ENCODE measurements at places on chromosomes 4 and X.

GRCh38 chr4:26267087-26267486 is 53.7 kb upstream of the RBPJ start:
- DNase-seq = no peak

DNA sequence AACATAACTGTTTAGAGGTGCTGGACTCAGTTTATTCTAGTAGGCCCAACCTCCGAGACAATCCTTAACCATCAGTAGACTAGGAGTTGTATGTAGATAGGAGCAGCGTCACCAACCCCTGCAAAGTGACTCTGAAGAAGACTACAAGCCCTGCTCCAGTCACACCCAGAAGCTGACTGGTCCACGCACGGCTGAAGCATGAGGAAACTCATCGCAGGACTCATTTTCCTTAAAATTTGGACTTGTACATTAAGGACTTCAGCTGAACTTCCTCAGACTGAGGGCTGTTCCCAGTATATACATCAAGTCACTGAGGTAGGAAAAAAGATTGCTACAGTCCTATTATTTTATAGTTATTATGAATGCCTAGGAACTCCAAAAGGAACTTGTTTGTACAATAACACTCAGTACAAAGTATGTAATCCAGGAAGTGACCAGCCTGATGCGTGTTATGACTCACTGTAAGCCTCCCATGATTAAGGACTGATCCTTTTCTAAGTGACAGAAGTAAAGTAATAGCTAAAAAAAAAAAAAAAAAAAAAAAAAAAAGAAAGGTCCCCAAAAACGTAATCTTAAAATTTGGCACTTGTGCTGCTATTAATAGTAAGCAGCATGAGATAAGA is 41.6 kb upstream of the UGT2B7 start:
- DNase-seq = no peak

DNA sequence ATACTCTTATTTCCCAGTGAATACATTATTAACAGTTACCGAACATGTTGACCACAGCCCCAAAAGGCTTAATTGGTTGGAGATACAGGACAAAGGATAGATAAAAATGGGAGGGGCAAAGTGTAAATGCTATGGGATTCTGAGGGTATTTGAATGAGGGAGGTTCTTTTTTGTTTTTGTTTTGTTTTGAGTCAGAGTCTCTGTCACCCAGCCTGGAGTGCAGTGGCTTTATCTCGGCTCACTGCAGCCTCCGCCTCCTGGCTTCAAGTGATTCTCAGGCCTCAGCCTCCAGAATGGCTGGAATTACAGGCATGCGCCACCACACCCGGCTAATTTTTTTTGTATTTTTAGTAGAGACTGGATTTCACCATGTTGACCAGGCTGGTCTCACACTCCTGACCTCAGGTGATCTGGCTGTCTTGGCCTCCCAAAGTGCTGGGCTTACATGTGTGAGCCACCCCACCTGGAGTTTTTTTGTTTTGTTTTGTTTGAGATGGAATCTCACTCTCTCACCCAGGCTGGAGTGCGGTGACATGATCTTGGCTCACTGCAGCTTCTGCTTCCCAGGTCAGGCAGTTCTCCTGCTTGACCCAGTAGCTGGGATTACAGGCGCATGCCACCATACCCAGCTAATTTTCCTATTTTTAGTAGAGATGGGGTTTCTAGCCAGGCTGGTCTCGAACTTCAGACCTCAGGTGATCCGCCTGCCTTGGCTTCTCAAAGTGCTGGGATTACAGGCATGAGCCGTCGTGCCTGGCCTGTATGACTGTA is 9.0 kb downstream of the UBE2K start:
- DNase-seq = no peak

DNA sequence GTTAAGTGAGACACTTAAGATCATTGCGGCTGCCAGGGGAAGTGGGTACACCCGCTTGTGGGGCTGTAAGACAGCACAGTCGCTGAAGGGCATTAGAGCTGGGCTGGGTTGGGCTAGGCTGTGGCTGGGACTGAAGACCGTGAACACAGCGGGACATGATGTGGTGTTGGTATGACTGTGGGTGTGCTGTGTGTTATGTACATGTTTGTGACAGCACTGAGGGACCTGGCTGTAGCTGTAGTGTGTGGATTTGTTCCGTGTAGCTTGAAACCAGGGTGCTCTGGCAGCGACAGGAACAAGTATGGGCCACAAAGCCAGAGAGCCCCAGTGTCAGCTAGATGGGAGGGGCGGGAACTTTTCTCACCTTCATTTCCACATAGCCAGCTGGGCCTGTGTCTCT is 82.1 kb downstream of the NHSL2 start:
- peak; percentile 25 for DNase-seq

DNA sequence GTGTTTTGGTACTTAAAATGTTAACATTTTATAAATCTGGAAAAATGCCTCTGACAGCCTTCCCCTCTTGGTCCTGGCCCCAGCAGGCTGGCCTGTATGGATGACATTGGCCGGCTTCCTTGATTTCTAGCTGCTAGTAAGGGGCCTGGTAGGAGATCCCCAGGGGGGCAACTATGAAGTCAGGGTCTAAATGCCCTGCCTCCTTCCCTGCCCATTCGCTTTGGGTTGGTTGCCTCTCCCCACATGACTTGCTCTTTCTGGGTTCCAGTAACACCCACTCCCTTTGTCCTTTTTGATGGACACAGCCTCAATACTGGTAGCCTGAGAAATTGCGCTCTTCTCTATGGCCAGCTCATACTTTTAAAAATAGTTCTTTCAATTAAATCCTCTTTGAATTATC is 78.0 kb upstream of the MAD2L1 start:
- no peak for DNase-seq

- DNase-seq = no peak
These were observed 5.4 kb upstream of the TAPT1 start for GRCh38 chr4:16231570-16232245.

- DNase-seq = no peak
These were observed 68.3 kb upstream of the HGFAC start for GRCh38 chr4:3373468-3373867.

DNA sequence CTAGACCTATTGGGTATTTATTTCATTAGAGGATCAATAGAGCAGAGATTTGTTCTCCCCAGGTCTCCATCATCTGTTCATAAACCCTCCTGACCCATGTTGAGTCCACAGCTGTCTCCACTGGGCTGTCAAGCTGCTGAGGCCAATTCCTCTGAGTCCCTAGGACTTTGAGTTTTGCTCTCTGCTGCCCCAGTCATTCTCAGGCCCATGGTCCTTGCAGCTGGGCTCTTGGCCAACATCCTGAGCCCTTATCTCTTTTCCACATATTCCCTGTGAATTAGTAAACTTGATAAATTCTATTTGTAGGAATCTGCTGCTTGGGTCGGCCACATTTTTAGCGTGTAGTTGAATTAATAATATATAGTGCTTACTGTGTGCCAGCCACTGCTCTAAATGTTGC is 41.9 kb downstream of the FHL1 start:
- no peak for DNase-seq

DNA sequence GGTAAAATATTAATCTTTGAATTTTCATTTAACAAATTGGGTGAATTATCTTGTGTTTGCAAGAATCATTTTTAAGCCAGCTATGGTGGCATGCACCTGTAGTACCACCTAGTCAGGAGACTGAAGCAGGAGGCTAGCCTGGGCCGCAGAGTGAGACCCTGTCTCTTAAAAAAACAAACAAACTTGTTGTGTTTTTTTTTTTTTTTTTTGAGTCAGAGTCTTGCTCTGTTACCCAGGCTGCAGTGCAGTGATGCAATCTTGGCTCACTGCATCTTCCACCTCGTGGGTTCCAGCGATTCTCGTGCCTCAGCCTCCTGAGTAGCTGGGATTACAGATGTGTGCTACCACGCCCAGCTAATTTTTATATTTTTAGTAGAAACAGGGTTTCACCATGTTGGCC is 2.2 kb downstream of the TXLNG start:
- no peak for DNase-seq

GRCh38 chr4:66330125-66330524 is 659.8 kb upstream of the EPHA5 start:
- DNase-seq = no peak

DNA sequence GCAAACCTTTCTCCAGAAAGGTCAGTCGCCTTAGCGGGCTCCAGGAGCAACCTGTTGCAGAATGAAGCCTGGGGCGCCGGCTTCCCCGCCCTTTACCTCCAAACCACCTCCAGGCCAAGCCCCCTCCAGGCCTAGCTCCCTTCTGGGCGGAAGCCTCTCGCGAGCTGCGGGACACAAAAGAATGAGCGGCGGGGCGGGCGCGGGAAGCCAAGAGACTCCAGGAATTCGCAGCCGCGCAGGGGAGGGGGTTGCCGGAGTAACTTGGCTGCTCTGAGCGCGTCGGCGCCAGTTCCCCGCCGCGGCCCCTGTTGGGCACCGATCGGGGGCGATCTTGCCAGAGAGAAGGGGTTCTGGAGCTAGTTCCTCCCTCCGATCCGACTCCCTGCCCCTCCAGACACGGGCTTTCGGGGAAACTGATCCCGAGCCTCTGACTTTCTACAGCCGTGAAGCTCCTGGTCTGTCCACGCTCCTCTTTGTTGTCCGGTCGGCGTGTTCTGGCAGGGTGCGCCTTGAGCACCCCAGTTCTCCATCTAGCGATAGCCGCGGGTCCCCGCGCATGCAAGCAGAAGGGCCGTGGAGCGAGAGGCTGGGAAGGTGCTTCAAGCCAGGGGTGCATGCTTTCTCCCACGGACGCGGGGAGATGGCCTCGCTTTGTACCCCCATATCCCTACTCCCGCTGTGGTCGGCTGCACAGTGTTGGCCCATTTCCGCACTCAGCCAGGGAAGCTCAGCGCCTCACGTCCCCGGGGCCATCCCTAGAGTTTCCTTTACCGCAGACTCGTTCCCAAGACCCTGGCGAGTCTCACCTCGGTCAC is 1.2 kb downstream of the PROM1 start:
- DNase-seq = no peak

DNA sequence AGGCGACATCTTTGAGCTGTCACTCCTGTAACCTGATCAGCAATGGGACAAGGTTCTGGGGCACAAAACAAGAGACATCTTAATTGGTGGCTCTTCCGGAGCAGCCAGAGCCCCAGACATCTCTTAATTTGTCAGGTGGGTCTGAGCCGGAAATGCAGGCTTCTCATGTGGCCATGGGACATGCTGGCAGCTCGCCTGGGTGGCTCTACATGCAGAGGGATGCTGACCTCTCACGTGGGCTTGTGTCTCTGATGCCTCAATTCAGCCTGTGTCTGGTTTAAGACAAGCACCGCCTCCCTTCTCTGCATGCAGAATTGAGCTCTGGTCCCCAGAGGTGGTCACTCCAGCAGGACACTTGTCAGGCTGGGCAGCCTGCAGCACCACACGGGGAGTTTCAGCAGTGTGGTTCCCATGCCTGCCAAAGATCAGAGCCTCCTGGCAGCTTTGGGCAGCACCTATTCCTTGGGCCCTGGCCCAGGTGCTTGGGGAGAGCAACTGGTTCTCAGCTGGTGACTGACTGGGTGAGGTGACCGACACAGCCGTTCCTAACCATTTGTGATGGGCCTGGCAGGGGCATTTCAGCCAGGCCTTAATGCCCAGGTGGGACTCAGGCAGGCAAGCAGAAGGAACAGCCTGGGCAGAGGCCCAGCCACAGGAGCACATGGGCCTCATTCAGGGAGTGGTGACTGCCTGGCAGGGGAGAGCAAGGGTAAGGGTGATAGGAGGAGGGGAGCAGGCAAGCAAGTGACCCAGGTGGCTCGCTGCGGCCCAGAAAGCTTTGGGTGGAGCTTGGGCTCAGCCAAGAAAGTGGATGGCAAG is 53.4 kb downstream of the HMX1 start:
- DNase-seq = no peak

DNA sequence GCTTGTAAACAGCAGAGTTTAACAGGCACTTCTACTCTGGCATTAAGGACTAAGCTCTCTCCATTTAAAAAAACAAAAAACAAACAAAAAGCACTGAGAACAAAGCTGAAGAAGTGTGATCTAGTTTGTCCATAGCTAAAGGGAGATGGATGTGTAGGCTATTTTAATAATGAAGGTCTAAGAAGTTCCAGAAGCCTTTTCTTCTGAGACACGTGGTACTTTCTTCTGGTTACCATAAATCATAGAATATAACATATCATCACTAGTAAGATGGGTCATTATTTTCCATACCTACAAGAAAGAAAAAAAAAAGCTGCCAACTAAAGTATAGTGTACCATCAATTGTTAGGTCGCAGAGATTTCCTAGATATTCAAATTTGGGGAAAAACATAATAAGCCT is 722 bp upstream of the NBDY start:
- no peak for DNase-seq

DNA sequence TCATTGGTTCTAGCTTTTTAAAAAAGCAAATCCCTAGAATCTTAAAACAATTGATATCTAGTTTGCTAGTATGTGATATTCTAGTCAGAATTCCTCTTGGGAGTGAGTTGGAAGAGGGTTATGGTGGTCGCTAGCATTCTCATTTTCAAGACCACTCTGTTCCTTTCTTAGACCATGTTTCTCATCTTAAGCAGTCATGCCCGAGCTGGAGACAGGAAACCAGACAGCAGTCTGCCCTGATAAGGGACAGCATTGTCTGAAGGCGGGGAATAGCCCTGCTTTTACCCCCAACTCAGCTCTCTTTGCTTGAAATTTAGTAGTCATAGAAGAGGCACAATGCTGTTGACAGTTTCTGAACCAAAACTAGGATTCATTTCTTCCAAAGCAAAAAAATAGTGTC is 5.2 kb downstream of the KLF3 start:
- DNase-seq = no peak

DNA sequence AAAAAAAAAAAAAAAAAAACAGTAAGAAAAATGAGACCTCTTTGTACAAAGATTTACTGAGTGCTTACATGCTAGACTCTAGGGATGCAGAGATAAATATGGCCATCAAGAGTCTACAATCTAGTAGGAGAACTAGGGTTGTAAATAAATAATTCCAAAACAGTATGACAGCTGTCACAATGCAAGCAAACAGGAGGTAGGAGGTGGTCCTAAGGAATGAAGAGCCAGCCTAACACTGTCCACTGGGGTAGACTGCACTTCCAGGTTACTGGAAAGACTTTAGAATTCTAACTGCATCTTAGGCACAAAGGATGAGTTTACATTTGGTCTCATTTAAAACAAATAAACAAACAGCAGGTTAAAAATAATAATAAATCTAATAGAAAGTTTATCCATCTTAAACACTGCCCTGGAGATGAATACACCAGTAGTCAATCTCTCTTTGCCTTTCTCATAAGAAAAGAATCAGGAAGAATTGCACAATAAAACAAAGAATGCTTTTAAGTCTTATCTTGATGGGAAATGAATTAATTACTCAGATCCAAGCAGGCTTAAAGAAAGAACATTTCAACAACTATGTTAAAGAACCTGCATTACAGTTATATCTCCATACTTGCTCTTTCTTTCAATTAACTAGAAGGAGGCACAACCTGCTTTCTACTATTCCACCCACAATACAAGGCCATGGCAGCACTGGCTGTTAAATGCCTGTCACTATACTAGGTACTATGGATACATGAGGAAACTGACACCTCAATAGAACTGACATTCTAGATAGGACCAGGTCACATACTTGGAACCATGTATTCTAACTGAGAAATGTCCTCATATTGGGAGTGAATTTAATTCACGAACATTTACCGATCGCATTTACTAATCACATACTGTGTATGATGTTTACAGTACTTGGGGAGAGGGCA is 12.7 kb downstream of the ADGRA3 start:
- no peak for DNase-seq

All from T-helper 1 cell (primary cell).